Calu3 (cell line): ENCODE measurements at places on chromosomes 16 and 17. TPM values are rescaled to one million over a fixed set of nuclear protein-coding genes. Genes with fewer than 3 reads are reported as not detected.
A peak's percentile ranks its signal among the peaks of the same experiment; 100 is the strongest.

The HBA2 gene
- not detected in 2 replicates for total RNA-seq

The KIF2B gene
- total RNA-seq = not detected in 2 replicates

The TBC1D3L gene
- total RNA-seq = 147 and 156 TPM in 2 replicates

The ZMYND15 gene
- 2.2 and 2.5 TPM in 2 replicates for total RNA-seq

The SPATA22 gene
- total RNA-seq = not detected in 2 replicates

DNA sequence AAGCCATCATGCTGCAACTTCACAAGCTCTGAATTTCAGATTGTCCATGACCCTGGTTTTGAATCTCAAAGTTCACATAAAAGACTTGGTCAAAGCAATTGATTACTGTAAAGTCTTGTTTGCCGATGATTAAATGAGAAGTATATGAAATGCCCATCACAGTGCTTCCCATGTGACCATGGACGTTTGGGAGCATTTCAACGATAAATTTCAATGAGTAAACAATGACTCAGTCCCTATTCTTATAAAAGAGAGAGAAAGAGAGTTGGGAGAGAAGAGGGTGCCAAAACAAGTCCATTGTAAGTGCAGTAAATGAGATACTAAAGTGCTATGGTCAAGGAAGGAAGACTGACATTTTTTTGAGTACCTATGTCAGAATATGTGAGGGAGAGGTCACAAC, 276.9 kb downstream of the SOX9 start:
- peak overlapping the region; percentile 14 for H3K4me3 ChIP-seq
- peak overlapping the region; percentile 85 for H3K27ac ChIP-seq
- H3K4me1 ChIP-seq = peaks cover 62% of the 10 kb centered on the region

DNA sequence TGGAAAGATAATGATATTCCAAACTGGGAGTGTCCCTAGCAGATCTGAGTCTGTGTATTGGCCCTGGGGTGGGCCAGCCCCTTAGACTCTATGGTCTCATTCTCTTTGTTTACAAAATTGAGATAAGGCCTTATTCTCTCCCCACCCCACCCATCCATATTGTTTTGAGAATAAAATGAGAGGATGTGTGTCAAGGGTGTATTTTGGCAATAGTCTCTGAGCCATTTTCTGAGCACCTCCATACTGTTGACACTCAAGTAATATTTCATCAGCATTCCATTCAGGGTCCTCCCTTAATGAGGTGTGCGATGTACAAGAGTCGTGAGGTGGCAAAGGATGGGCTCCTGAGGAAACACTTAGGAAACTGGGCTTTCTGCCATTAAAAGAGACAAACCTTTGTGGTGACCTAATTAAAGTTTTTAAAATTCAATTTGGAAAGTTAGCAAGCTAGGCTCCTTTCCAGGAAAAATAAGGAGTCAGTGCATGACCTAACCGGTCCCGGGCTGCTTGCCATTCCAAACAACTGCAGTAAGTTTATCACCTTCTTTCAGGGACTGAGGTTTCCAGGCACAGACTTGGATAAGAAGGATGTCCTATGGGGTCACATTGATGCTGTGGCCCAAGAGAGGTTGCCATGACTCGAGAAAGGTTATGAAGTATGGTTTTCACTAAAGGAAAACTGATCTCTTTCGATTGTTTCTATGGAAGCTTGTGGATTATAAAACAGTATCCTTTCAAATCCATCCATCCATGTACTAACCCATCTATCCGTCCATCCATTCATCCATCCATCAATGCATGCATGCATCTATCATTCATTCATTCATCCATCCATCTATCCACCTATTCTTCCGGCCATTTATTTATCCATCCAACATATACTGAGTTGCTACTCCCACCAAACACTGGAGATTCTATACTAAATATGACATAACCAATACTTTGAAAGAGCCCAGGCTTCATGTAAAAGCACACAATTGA, 443.3 kb downstream of the UTP18 start:
- no peaks in the 10 kb centered on the region for H3K36me3 ChIP-seq
- no peak for DNase-seq
- H3K4me1 ChIP-seq = peaks cover 8% of the 10 kb centered on the region
- no peak overlapping the region for H3K27ac ChIP-seq
- H3K4me3 ChIP-seq = no peak overlapping the region
- H3K27me3 ChIP-seq = peaks cover 84% of the 10 kb centered on the region

DNA sequence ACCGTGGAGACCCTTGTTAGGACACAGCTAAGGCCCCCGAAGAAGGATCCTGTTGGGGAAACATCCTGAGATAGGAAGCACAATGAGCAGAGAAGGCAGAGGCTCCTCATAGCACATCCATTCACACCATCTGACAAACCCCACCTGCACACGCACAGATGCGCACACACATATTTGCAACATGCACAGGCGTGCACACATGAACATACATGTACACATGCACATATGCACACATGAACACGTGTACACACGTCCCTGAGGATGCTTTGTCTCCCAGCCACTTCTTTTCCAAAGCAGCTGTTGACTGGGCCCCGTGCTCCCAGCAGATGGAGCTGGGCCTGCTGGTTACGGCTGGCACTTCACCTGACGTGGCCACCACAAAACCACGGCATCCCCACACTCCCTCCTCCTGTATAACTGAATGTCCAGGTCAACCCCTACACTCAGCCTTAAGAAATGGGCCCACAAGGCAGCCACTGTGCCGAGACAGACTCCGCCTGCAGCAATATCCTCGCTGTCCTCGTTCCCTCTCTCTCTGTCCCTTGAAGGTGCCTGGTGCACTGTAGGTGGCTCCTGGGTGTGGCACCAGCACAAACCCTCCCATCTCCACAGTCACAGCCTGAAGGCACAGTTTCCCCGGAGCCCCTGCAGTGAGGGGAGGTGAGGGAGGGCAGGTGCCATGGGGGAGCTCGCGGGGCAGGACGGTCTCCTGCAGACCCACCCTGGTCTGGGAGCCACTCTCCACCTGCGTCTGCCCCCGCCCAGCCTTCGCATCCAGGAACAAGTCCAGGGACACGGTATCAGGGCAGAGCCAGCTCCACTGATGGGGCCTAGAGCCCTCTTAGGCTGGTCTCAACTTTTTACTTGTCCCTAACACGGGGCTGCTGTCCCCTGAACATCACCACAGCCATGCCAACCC, 183.0 kb downstream of the RBFOX3 start:
- DNase-seq = no peak
- H3K4me3 ChIP-seq = no peak overlapping the region
- no peak overlapping the region for H3K27ac ChIP-seq
- no peaks in the 10 kb centered on the region for H3K4me1 ChIP-seq
- peaks cover 88% of the 10 kb centered on the region for H3K27me3 ChIP-seq

- no peak overlapping the region for H3K27ac ChIP-seq
- DNase-seq = no peak
- no peaks in the 10 kb centered on the region for H3K4me1 ChIP-seq
Observed at GRCh38 chr16:19014461-19014860, 30.7 kb downstream of the TMC7 start.
